ENCODE measurements at places on chromosomes 4 and X.

GRCh38 chrX:8304668-8305067 is 133.6 kb upstream of the VCX2 start:
- DNase-seq = no peak

DNA sequence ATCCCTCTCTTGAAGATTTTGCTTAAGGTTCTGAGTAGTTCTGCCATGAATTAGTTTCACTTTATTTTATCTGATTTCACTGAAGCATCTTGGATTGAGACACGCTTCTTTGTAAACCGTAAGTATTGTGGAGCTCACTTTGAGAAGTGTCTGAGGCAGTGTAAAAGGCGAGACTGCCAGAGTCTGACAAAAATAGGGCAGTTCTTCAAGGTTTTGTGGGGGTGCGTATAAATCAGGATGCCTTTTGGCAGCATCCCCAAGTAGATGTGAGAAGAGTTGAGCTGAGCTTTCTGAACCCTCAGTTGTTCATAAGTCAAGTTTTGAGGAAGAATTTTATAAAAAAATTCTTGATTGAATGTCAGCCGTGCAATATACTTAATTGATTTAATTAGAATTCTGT is 76.3 kb downstream of the RBPJ start:
- no peak for DNase-seq

- no peak for DNase-seq
Measured at GRCh38 chrX:155052738-155053498, 18.0 kb downstream of the CMC4 start.

GRCh38 chrX:103651151-103651773 is 22.5 kb downstream of the TCEAL1 start:
- no peak for DNase-seq

GRCh38 chr4:3802571-3803474 is 36.6 kb downstream of the ADRA2C start:
- DNase-seq = no peak

DNA sequence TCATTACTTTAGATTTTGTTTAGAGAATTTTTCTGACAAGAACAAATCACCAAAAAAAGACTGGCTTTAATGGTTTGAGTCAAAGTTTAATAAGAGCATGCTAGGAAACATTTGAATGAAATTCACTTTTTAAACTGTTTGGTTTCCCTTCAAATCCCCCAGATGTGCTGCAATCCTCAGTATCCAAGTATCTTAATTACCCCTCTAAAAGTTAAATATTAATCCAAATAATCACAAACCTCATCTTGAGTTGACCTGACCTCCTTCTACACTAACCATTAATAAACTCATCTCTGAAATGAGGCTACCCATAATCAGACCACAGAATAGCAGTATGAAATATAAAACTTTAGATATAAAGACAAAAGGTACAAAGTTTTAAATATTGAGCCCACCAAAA is 10.1 kb downstream of the DHX15 start:
- DNase-seq = no peak

DNA sequence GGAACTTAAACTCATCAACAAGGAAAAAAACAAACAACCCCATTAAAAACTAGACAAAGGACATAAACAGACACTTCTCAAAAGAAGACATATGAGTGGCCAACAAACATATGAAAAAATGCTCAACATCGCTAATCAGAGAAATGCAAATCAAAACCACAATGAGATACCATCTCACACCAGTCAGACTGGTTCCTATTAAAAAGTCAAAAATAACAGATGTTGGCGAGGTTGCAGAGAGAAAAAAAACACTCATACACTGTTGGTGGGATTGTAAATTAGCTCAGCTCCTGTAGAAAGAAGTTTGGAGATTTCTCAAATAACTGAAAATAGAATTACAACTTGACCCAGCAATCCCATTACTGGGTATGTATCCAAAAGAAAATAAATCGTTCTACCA is 28.7 kb downstream of the APLN start:
- peak; percentile 76 for DNase-seq

DNA sequence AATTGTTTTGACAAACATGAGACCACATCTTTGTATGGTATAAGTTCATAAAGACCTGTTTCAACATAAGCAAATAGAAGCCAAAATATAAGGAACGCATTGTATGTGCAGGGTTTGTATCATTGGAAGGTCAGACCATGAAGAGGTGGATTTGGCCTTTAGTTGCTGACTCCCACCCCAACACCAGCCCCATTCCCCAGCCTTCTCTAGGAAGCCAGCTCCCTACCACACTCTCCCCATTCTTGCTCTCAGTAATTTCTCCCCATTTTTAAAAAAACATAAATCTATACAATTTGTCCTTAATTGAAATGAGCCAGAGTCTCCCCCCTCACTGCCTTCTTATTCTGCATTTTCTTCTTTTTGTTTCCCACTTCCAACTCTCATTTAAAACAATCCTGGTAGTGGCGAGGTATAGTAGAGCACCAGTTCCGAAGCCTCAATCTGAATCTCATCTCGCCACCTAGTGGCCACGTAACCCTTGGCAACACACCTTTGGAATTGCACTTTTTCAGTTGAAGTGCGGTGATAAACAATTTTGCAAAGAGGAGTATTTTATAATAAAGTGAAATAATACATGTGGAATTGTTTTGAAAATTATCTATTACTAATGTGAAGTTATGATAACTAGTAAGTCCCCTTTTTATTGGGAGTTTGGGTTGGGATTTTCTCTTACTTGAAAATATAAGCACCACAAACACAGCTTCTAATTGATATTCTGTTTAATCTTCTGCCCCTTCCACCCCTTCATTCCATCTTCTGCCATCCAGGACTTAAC is 126.6 kb downstream of the ASB9 start:
- no peak for DNase-seq

- DNase-seq = no peak
Measured at GRCh38 chrX:9966775-9967408, at the start of gene CLDN34. TSS of gene CLDN34 (plus strand) at chrX:9967358. CDS start at chrX:9967358, 0 bp downstream.

DNA sequence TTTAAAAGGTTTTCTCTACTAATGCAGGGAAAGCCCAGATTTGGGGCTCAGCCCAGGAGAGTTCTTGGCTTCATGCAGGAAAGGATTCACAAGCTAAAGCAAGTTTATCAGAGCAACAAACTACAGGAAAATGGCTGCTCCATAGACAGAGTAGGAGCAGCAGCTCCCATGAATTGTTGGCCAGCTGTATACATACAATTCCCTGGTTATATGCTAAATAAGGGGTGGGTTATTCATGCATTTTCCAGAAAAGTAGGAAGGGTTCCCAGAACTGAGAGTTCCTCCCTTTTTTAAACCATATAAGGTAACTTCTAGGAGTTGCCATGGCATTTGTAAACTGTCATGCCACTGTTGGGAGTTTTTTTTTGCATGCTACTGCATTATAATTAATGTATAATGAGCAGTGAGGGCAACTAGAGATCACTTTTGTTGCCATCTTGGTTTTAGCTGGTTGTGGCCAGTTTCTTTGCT is 2.6 kb downstream of the C4orf33 start:
- no peak for DNase-seq

DNA sequence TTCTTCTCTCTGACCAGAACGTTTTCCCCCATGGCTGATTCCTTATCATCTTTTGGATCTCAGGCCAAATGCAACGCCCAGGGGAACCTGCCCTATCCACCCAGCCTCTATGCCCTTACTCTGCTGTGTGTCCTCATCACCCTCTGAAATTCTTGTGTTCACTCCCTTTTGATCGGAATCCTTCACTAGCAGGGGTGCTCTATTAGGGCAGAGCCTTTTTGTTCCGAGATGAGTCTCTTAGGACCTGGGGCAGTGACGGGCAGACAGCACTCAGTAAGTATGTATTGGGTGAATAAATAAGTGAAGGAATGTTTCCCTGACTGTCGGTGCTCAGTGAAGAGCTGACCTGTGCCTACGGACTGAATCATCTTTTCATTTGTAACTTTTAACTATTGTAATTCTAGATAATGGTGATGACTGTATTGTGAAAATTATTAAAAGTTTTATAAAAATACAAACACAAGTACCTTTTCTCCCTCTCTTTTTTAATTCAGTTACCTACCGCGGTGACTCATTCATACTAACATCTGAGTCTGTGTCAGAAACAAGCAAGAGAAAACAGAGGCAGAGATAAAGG is 4.8 kb upstream of the TENM3 start:
- DNase-seq = no peak

- DNase-seq = no peak
Measured at GRCh38 chr4:168540503-168541265, 43.8 kb downstream of the PALLD start.

DNA sequence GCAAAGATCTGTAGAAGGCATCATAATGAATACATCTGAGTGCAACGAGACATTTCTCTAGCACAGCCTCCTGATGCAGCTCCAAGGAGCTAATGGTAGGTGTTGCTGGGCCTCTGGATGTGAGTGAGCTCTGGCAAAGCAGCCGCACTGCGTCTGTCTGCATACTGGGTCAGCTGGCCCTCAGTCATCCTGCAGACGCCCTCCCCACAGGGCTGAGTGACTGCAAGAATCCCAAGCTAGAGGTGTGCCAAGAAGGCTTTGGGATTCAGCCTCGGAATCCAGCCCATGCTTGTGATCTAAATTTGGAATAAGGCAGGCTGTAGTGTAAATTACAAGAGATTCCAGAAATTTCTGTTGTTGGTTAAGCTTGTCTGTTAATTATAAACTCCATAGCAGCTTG is 18.5 kb downstream of the HERC3 start:
- DNase-seq = no peak

- DNase-seq = no peak
Measured at GRCh38 chrX:115378471-115378870, 89.0 kb downstream of the LUZP4 start.

GRCh38 chrX:68511255-68511654 is 12.4 kb downstream of the YIPF6 start:
- DNase-seq = peak; percentile 49

DNA sequence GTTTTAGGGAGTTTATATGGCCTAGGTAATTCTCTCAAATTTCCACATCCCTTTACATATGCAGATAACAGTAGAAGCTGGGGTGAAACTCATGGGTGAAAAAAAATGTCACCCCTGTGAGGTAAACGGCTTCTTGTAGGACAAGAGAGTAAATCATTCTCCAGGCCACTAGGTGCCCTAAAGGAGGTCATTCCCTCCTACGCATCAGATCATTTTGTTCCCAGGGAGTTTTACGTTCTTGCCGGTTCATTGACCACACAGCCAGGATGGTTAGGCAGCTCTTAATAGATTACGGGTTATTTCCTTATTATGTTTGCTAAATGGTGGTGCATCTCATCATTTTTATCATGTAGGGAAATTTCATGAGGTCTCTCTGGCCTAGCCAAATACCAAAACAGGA is 225.8 kb upstream of the NOCT start:
- DNase-seq = no peak

DNA sequence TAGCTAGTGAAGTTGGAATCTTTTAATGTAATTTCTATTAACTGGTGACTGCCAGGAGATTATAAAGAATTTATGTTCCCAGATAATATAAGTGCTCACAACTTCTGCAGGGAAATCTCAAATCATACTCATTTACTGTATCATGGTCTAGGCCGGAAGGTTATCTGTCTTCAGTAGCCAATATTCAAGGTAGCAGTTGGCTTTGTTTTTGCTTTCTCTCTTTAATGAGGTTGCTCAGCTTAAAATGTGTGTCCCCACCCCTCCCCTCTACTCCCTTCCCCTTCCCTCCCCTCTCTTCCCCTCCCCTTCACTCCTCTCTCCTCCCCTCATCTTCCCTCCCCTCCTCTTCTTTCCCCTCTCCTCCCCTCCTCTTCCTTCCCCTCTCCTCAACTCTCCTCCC is 117.6 kb downstream of the HPGD start:
- DNase-seq = no peak

DNA sequence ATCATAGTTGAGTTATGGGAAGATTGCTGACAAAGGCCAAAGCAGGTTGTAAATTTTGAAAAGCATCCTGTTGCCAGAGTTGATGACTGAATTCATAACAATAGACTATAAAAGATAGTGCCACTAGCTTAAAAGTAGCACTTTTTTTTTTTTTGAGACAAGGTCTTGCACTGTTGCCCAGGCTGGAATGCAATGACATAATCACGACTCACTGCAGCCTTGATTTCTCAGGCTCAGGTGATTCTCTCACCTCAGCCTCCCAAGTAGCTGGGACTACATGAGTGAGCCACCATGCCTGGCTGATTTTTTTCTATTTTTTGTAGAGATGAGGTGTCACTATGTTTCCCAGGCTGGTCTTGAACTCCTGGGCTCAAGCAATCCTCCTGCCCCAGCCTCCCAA is 122.7 kb downstream of the SPOCK3 start:
- DNase-seq = no peak

- no peak for DNase-seq
Measured at GRCh38 chr4:39613093-39613656, 25.5 kb downstream of the SMIM14 start.

DNA sequence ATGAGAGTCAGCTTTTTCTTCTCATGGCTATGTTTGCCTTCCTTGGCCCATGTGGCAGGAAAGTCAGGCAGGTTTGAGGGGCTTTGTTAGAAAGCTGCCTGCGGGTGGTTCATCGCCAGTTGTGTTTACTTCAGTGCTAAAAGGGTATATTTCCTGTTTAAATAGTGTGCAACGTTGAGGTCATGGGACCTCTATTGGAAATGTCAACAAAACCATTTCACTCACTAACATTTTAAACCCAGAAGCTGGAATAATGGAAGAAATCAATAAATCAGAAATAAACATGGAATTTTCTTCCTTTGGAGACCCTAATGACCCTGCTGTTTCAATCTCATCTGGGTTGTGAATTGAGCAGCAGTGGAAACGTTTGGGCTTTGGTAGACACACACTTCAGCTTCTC is 185.8 kb downstream of the ANKRD50 start:
- DNase-seq = no peak

DNA sequence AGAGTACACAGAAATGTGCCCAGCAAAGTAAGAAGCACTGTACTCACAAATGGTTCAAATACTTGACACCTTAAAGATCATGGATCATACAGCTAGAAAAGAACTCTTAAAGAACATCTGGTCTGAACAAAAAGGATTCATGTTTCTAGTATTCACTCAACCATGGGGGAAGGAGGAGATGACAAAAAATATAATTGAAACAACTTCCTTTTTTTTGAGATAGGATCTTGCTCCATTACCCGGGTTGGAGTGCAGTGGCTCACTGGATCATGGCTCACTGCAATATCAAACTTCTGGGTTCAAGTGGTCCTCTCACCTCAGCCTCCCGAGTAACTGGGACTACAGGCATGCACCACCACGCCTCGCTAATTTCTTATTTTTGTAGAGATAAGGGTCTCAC is 6.0 kb downstream of the DHX15 start:
- DNase-seq = no peak

GRCh38 chr4:164081801-164082200 is 587.3 kb downstream of the TMA16 start:
- DNase-seq = peak; percentile 96

- DNase-seq = no peak
Measured at GRCh38 chr4:102598762-102599374, 97.7 kb downstream of the NFKB1 start.

Data from NCI-H526 (cell line).